GM12878 (cell line): ENCODE measurements at places on chromosomes 12 and 14.
A peak's percentile ranks its signal among the peaks of the same experiment; 100 is the strongest.

DNA sequence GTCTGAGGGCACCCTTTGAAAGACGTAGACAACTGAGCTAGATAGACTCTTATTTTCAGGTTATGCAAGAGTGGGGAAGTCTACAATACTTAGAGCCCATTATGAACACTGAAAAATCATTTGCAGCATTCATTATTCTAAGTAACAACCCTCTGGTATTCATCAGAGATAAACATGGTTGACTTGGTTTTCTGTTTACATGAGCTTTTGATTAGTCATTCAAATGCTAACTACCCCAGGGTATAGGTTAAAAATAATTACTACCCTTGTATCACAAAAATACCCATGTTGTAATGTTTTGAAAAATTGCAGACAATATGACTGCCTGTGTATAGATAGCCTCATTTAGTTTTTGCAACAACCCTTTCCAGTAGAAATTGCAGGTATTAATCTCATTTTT lies 78.5 kb downstream of the PPFIBP1 start:
- no peak overlapping the region for H3K4me3 ChIP-seq
- H3K4me1 ChIP-seq, result no peaks in the 10 kb centered on the region
- no peak for DNase-seq
- no peaks in the 10 kb centered on the region for H3K27me3 ChIP-seq
- no peak overlapping the region for H3K27ac ChIP-seq
- H3K36me3 ChIP-seq, result no peaks in the 10 kb centered on the region

DNA sequence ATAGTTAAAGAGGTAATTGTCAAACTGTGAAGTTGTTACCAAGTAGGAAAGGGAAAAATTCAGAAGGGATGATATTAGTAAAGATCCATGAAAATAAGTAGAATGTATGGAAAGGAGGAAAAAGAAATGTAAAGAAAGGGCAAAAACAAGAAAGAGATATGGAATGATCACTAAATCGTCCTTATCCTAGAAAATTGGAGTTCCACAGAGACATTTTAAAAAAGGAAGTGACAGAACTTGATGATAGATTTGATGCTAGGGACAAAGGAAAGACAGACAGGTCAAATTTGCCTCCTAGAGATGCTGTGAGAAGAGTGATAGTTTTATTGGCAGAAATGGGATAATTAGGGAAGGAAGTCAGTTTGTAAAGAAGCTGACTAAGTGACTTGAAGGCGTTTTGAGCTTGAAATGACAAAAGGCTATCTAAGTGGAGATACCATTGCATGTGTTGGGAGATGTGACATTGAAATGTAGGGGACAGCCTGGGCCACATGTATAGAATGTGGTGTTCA lies 20.6 kb downstream of the TTC8 start:
- H3K27ac ChIP-seq, result no peak overlapping the region
- no peaks in the 10 kb centered on the region for H3K36me3 ChIP-seq
- no peaks in the 10 kb centered on the region for H3K4me1 ChIP-seq
- no peak overlapping the region for H3K4me3 ChIP-seq
- DNase-seq, result no peak
- no peaks in the 10 kb centered on the region for H3K27me3 ChIP-seq

DNA sequence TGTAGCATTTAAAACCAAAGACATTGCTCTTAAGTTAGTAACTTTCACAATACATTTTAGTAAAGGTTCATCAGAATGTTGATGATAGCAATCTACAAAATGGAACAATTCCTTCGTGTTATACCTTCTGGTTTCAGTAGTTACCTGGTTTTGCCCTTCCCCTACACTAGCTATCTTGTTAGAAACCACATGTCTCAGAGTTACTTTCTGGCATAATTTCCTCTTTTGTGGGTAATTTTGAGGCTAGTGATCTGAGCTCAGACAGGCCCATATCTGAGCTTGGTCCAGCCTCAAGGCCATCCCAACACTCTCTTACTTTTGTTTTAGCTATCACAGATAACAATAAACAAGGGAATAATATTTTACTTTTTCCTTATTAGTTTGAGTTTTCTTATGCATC lies 196.9 kb downstream of the KITLG start:
- H3K27me3 ChIP-seq, result no peaks in the 10 kb centered on the region
- H3K4me1 ChIP-seq, result no peaks in the 10 kb centered on the region
- H3K27ac ChIP-seq, result no peak overlapping the region
- no peak for DNase-seq

DNA sequence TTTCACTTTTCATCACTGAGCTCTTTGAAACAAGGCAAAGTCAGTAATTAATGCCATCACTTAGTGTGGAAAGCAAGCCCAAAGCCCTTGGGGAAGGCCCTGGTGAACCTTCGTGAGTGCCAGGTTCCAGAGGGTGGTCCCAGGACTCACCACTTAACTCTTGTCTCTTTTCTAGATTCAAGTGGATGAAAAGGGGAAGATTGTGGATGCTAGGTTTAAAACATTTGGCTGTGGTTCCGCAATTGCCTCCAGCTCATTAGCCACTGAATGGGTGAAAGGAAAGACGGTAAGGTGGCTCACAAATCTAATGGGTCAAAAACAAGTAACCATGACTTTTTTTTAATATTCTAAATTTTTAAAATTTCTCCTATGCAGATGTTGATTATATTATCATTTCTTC lies 2.8 kb downstream of the ISCU start:
- peaks cover 24% of the 10 kb centered on the region for H3K36me3 ChIP-seq
- no peaks in the 10 kb centered on the region for H3K27me3 ChIP-seq
- H3K27ac ChIP-seq, result peak overlapping the region; percentile 100
- H3K4me1 ChIP-seq, result peaks cover 57% of the 10 kb centered on the region
- DNase-seq, result no peak

GRCh38 chr14:72128629-72129028 lies 196.4 kb downstream of the RGS6 start:
- no peaks in the 10 kb centered on the region for H3K36me3 ChIP-seq
- no peaks in the 10 kb centered on the region for H3K27me3 ChIP-seq
- H3K4me1 ChIP-seq, result no peaks in the 10 kb centered on the region
- H3K27ac ChIP-seq, result no peak overlapping the region

DNA sequence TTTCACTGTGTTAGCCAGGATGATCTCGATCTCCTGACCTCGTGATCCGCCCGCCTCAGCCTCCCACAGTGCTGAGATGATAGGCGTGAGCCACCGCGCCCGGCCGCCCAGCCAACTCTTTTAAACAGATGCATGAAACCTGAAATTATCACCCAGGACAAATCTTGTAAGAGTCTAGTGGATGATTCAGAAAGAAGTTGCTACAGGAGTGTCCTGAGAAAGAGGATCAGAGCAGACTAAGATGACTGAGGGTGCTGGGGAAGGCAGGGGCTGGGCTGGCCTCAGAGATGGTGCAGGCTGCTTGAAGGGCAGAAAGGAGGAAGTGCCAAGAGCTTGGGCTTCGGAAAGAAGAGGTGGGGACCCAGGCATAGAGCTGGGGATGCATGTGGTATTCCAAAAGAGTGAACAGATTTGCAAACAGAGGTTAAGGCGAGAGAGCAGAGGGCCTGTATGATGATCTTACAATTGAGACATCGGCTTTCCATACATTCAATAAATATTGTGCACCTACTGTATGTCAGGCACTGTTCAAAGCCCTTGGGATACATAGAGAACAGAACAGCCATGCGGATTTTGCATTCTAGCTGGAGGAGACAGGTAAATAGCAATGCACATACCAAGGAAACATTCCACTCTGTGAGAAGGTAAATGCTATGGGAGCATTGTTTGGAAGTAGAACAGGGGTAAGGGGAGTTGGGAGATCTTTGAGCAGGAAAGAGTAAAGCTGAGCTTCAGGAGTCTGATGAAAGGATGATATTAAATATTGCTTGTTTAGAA lies 7.4 kb upstream of the CD9 start:
- H3K4me3 ChIP-seq, result no peak overlapping the region
- H3K27me3 ChIP-seq, result peaks cover 3% of the 10 kb centered on the region; the same call in 1 of the 2 replicates
- no peaks in the 10 kb centered on the region for H3K4me1 ChIP-seq

DNA sequence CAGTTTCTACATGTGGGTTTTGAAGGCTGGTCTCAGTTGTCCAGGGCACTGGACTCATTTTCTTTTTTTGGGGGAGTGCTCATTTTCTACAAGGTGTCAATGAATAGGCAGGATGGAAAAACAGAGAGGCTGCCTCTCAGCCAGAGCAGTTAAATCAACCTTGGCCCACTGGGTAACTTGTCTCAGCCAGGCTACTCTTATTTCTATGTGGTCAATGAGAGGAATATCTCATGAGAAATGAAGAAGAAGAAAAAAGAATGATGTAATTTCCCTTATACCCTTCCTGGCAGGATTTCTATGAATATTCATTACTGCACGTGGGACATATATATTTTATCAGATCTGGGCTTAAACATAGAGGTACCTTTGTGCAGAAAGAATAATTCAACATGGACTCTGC lies 155.2 kb upstream of the E2F7 start:
- no peak overlapping the region for H3K27ac ChIP-seq
- H3K4me1 ChIP-seq, result peaks cover 3% of the 10 kb centered on the region; the same call in 1 of the 2 replicates
- no peaks in the 10 kb centered on the region; the same call in 1 of the 2 replicates for H3K27me3 ChIP-seq
- H3K4me3 ChIP-seq, result no peak overlapping the region
- DNase-seq, result no peak
- H3K36me3 ChIP-seq, result no peaks in the 10 kb centered on the region

DNA sequence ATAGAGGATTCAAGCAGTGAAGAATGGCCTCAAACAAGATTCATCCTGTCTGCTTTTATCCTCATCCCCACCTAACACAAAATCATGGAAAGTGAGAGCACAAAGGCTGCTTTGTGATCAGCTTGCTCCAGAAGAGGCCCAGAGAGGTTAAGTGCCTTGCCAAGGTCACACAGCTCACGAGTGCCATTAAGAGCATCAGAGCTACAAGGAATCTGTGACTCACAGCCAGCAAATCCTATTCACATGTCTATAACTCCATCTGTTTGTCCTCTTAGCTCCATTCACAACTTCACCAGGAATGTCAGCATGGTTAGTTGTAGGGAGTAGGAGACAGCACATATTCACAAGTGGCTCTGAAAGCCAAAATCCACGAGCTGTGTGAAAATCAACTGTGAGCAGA lies 79.8 kb downstream of the TTC9 start:
- no peaks in the 10 kb centered on the region for H3K27me3 ChIP-seq
- no peaks in the 10 kb centered on the region for H3K4me1 ChIP-seq
- no peak for DNase-seq
- H3K36me3 ChIP-seq, result no peaks in the 10 kb centered on the region

DNA sequence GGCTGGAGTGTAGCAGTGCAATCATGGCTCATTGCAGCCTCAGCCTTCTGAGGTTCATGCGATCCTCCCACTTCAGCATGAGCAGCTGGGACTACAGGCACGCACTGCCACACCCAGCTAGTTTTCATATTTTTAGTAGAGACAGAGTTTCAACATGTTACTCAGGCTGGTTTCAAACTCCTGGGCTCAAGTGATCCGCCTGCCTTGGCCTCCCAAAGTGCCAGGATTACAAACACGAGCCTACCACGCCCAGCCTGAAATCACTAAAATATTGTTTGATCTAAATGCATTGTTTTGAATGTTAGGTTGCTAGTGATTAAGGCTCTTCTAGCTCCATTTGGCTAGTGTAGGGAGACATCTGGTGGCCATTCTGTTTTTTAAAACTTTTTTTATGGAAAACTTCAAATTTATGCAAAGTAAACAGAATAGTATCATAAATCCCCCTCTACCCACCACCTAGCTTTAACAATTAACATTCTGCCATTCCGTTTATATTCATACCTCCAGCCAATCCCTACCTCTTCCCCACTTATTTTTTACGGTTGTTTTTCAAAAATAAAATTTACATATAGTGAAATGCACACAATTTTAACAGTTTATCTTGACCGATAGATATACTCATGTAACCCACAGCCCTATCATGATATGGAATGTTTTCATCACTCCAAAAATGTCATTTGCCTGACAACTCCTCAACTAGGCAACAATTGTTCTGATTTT lies 37.8 kb downstream of the MYO1H start:
- H3K4me3 ChIP-seq, result no peak overlapping the region
- peaks cover 6% of the 10 kb centered on the region; the same call in 1 of the 2 replicates for H3K27me3 ChIP-seq
- H3K27ac ChIP-seq, result no peak overlapping the region
- H3K4me1 ChIP-seq, result no peaks in the 10 kb centered on the region
- DNase-seq, result no peak
- no peaks in the 10 kb centered on the region for H3K36me3 ChIP-seq

- H3K27me3 ChIP-seq, result no peaks in the 10 kb centered on the region; the same call in 1 of the 2 replicates
- H3K4me3 ChIP-seq, result no peak overlapping the region
- no peaks in the 10 kb centered on the region for H3K36me3 ChIP-seq
- no peak for DNase-seq
Measured at GRCh38 chr14:23160924-23161522, 22.4 kb downstream of the SLC7A8 start.

GRCh38 chr12:53951577-53952334 lies 2.9 kb upstream of the HOXC12 start:
- H3K4me1 ChIP-seq, result no peaks in the 10 kb centered on the region
- no peak for DNase-seq
- peaks cover 43% of the 10 kb centered on the region for H3K27me3 ChIP-seq
- H3K27ac ChIP-seq, result no peak overlapping the region
- H3K4me3 ChIP-seq, result no peak overlapping the region
